ENCODE measurements at places on chromosomes 2 and 18.

DNA sequence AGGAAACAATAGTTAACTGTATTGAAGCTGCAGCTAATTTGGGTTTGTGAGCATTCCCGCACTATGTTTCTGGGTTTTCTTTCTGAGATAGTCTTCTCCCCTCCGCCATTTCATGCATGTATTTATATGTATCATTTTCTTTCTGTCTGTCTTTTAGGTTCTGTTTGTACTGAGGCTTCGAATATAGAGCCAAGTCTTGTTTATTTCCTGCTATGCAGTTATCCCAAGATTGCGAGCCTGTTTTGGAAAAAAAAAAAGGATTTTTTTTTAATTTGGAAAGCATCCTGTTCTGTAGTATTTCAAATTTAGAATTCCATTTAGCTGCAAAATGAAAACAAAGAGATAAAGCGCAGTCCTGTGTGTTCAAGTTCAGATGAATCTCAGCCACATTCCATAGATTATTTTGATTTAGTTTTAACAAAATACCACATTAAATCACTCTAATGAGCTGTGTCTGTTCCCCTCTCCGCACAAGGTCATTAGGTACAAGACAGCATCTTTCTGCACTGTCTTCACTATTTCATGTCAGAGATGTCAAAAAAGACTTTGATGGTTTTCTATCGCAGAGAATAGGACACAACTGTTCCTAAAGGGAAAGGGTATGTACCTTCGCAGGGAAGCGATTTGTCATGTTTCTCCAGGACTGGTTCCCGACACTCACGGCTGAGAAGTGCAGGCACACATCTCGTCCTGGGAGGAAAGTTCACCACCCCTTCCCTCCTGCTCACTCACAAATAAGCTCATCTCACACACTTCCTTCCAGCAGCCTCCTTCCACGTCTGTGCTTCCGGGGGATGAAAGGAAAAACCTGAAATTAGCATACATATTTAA, 443.4 kb downstream of the ZNF516 start:
- no peak for DNase-seq

- no peak for DNase-seq
Observed at GRCh38 chr2:239583171-239583878, 182.5 kb upstream of the HDAC4 start.

GRCh38 chr2:30947686-30948085, 140.4 kb upstream of the CAPN13 start:
- DNase-seq = no peak

DNA sequence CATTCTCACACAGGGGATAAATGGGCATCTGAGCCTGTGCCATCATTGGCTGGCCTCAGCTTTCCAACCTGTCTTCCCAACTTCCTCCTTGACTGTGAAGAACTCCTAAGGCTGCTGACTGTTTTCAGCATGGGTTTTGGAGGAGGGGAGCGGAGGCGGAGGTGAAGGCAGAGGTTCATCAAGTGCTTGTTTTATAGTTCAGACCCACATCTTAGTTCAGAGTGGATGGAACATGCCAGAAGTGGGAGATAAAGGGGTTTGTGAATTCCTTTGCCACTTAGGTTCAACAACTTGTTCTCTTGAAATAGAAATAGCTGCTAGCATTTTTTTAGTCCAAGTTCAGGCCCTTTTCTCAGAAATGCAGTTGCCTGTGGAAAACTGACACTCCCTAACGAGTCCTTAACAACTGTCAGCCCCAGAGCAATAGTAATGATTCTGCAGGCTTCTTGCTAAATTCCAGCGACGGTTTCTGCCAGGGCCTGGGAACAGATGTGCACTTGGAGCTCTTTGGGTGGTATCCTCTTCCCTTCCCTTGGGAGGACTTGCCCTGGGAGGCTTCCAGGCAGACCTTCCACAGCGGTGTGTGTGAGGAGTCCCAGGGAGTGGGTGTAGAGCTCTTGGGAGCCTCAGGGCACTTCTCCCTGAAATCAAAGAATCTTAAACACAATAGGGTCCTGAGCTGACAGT, 30.1 kb upstream of the ITGA6 start:
- DNase-seq = no peak

GRCh38 chr2:13676269-13676668, 956.2 kb upstream of the LRATD1 start:
- DNase-seq = no peak

DNA sequence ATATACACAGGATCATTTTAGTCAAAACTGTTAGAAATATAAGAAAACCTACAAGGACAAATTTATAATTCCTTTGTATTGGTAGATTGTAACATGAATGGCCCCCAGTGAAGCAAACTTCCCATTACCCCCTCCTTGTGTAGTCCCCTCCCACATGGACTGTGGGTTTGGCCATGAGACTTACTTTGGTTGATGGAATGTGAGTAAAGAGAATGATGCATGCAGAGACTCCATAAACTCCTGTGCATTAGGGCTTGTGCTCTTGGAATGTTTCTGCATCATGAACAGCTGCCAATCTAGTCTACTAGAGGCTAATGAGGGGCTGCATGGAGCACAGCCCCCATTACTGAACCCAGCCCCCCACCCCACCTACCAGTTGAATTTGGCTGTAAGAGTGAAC, 8.3 kb upstream of the TGFA start:
- no peak for DNase-seq

DNA sequence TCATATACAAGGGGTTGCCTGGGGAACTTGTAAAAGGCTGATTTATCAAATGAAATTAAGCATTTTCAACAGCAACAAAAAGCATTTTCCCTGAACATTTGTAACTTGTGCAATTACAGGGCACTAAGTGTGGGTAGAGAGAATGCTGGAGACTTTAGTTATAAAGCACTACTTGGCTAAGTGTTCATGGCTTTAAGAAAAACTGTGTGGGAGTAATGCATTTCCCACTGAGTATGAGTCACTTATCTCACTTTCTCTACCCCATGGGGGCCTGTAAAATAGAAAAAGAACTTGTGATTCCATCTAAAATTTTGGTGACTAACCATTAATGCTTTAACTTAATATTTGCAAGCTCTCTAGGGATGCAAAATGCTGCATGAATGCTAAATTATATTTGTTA, 193.4 kb downstream of the CCDC102B start:
- no peak for DNase-seq

DNA sequence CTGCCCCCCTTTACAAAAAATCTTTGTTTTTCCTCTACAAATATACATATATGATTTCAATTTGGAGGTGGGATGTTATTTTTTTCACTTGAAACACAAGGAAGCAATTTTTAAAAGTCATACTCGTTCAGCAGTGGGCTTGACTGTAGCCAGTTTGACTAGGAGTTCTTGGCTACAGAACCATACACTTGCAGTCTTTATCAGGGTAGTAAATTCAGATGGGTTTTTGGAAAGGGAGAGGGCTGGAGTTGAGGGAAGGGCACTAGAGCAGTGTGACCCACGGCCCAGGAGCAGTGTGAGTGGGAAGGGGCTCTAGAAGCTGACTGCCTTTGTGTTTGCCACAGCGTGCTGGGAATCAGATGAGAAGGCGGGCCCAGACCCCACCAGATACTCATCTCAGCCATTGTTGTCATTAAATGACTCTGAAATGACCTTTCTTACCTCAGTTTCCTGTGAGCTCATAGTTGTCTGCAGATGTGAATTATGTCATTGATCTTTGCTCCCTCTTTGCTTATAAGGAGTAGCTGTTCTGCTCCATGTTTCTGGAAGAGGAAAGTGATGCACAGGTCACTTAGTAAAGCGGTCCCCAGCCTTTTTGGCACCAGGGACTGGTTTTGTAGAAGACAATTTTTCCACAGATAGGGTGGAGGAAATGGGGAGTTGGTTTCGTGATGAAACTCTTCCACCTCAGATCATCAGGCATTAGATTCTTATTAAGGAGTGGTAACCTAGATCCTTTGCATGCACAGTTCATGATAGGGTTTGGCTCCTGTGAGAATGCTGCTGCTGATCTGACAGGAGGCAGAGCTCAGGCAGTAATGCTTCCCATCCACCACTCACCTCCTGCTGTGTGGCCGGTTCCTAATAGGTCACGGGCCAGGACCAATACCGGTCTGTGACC, 116.8 kb downstream of the SPTBN1 start:
- no peak for DNase-seq

DNA sequence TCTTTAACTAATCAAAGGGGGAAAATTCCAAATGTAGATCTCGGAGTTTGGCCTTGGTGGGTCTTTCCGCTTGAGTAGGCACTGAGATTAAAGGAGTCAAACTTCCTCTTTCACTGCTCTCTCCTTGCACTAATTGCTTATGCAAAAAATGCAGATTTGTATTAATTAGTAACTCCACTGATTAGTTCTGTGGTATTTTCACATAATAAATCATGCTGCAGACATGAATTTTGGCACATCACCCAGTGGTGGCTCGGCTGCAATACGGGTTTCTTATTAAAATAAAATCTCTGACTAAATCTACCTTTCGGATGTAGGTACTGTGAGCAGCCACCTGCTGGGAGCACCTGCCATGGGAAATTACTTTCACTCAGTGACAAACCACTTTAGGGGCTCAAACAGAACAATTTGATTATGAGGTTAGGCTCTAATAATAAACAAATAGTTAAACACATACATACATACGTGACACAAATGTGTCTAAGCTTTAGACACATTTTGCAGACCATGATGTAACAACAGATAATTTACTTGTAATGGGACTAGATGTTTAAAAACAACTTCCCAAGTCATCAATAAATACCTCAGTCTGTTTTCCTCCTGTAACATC, 6.4 kb upstream of the NEUROD1 start:
- no peak for DNase-seq

- DNase-seq = no peak
Observed at GRCh38 chr2:180062178-180062577, 55.1 kb upstream of the CWC22 start.

- DNase-seq = no peak
Observed at GRCh38 chr2:64168756-64169155, 24.5 kb upstream of the PELI1 start.

GRCh38 chr2:159137511-159138241, 148.8 kb downstream of the WDSUB1 start:
- DNase-seq = no peak

DNA sequence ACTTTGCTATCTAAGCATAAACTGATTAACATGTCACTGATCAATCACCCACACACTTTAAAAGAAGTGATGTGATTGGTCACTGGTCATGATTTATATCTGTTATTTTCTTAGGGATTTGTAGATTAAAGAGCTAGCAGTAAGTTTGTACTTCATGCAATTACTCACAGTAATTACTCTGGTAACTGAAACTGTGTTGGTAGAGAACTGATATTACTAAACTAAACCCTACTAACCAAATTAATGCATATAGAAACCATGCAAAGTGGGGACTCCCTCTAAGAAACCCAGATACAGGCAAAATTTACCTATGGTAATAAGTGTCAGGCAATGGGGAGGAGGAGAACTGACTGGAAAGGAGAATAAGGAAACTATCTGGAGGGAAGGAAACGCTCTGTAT, 44.8 kb upstream of the C2orf15 start:
- no peak for DNase-seq

DNA sequence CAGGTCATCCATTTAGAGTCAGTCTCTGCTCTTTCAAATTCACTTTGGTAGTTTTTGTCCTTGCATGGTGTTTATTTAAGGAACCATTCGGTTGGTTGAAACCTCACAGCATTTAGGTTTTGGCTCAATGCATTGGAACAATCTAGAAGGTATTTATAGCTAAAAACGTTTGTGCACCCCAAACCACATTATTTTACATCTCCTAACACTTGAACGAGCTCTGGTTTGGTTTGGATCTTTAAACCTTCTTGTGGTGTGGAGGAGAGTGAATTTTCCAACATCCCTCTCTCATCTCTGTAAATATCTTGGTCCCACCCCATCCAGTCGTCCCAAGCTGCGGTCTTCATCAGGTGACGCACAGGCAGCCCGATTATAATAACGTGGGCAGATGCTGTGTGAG, 287.9 kb downstream of the LPIN1 start:
- DNase-seq = no peak

GRCh38 chr2:10741139-10741538, 19.7 kb downstream of the ATP6V1C2 start:
- no peak for DNase-seq

- no peak for DNase-seq
Observed at GRCh38 chr2:13515254-13515653, 798.5 kb downstream of the TRIB2 start.

DNA sequence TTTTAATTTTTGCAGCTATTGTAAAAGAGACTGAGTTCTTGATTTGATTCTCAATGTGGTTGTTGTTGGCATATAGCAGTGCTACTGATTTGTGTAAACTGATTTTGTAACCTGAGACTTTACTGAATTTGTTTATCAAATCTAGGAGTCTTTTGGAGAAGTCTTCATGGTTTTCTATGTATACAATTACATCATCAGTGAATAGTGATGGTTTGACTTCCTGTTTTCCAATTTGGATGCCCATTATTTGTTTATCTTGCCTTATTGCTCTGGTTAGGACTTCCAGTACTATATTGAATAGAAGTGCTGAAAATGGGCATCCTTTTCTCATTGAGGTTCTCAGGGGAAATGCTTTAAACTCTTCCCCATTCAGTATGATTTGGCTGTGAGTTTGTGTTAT, 99.7 kb downstream of the GULP1 start:
- DNase-seq = no peak

- DNase-seq = no peak
Observed at GRCh38 chr2:240121675-240122074, 14.4 kb downstream of the COPS9 start.

- no peak for DNase-seq
Observed at GRCh38 chr2:215832791-215833190, 180.6 kb downstream of the MREG start.

GRCh38 chr2:229815858-229816257, 101.5 kb upstream of the DNER start:
- DNase-seq = no peak

GRCh38 chr18:36905571-36905970, 76.6 kb downstream of the KIAA1328 start:
- no peak for DNase-seq

DNA sequence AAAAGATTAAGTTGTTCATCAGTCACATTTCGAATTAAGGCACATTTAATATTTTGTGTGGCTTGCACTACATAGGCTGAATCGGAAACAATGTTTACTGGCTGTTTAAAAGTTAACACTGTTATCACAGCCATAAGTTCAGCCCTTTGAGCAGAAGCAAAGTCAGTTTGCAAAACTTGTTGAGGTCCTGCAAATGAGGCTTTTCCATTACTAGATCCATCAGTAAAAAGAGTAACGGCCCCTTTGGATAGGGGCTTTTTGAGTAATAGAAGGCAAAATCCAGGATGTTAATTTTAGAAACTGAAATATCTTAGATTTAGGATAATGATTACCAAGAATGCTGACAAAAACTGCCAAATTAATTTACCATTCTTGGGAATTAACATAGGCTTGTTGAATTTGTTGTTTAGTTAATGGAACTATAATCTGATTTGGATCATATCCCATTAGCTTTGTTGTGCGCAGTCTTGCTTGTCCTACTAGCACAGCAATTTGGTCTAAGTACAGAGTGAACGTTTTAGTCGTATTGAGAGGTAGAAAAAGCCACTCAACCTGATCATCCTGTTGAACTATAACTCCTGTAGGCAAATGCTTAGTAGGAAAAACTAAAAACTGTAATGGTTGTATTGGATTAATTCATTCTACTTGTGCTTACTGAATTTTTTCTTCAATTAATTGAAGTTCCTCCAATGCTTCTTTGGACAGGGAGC, 13.9 kb upstream of the SUCLG1 start:
- no peak for DNase-seq

GRCh38 chr2:12262681-12263436, 453.9 kb upstream of the TRIB2 start:
- DNase-seq = no peak
